ENCODE measurements at places on chromosomes 12 and 14.

- no peak for DNase-seq
These were observed 198.5 kb downstream of the KCNC2 start for GRCh38 chr12:75011120-75011519.

GRCh38 chr12:12975322-12976077, 23.5 kb upstream of the GPRC5D start:
- DNase-seq = peak; percentile 9

- DNase-seq = no peak
These were observed 34.6 kb upstream of the NT5DC3 start for GRCh38 chr12:103875666-103876065.

- no peak for DNase-seq
These were observed 979.0 kb downstream of the TMTC2 start for GRCh38 chr12:83665634-83666218.

- DNase-seq = no peak
These were observed 2.2 kb upstream of the KLRG1 start for GRCh38 chr12:8987163-8987562.

- no peak for DNase-seq
These were observed 163.1 kb downstream of the TTC8 start for GRCh38 chr14:88987516-88987915.

DNA sequence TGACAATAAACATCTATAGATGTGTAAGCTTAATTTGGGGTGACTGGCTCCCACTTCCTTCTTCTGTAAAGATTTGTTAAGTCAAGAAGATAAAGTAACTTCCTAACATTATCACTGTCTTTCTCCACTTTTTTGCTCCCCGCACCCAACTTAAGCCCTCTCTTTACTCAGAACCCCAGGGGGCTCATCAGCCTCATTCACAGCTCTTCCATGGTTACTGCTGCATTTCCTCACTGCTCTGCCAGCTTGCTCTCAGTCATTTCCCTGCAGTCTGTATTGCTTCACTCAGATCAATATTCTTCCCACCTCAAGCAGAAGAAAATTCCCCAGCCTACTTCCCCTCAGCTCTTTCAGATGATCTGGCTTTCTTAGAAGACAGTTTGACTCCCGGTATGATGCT, 102.0 kb downstream of the PIK3C2G start:
- DNase-seq = no peak

DNA sequence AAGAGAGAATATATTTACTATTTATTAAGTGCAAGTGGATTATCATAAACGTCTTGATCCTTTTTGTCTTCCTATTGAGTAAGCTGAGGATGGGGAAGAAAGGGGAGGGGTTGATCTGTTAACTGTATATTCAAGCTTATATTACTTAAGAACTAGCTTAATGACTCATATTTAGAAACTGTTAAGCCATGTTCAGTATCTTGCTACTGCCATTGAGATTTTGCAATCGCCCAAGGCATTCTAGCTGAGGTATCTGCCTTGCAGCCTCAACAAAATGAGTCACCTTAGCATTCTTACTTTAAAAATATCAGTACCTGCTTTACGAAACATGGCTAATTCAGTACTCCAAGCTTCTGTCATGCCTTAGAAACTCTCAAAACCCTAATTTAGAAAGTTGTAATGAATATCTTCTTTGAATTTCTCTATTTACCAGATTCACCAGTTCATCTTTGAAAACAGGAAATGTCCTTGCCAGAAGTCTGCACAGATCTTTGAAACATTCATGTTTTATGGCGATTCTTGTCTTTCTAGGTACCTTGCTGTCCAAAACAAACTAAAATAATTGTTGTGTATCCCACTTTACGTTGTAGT, 76.1 kb downstream of the ALG10B start:
- DNase-seq = no peak

DNA sequence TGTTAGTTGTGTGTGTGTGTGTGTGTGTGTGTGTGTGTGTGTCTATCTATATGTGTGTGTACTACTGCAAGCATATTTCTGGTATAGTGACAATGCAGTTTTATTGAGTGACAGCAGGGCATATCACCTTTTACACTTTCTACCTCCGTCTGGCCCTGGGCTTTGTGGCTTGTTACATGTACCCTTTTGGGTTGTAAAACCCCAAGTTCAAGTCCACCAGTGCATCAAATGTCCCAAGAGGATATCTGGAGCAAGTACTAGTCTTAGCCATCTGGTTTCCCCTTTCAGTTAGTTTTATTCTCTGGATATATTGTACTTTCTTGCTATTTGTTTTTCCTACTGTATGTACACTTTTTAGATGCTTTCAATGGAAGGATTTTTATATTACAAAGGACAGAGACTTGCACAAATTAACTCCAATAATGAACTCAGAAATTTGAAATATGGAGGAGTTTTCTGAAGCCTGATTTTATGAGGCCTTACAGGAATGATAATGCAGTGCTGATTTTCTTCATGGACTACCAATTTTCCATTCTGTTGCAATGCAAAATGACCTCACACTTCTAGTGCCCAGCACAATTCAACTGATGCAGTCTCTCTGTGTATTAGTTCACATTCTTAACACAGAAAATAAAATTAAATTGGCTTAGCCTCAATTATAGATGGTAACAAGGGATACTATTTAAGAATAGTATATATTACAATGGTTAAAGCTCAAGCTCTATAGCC, 29.1 kb downstream of the SLC16A7 start:
- no peak for DNase-seq

GRCh38 chr14:100063314-100063941, 1.8 kb upstream of the EVL start:
- DNase-seq = no peak

DNA sequence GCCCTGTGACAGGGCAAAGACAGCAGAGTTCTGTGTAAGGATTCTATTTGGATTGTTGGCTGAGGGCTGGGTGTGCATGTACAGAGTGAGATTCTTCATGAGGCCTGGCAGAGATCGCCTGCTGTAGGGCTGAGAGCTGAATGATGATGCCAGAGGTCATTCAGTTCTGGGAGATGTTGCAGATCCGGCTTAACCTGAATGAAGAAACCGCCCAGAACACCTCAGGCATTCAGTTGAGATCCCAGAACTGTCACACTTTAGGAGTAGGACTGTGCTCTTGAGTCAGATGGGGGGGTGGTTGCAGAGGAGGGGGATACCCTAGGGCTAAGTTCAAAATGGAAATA, 5.8 kb upstream of the EVL start:
- DNase-seq = no peak

- DNase-seq = no peak
These were observed 14.1 kb upstream of the LRP1-AS start for GRCh38 chr12:57161491-57161890.

DNA sequence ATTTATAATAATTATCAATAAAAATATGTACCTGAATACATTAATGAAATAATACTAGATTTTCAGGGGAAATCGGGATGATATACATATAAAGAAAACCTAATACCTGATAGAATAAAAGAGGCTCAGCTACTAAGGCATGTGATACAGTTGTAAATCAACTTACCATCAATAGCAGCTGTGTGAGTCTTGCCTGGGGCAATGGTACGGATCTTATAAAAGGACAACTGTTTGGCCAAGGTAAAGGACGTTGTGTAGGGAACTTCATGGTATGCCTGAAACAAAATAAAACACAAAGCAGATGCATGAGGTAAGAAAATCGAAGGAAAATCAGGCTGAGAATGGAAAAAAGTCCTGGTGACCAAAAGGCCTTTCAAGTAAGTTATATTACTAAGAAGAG, 25.4 kb downstream of the NEK9 start:
- DNase-seq = no peak

GRCh38 chr12:23368590-23368989, 580.9 kb downstream of the SOX5 start:
- DNase-seq = no peak

GRCh38 chr12:49954863-49955830, 4.6 kb downstream of the AQP2 start:
- no peak for DNase-seq

DNA sequence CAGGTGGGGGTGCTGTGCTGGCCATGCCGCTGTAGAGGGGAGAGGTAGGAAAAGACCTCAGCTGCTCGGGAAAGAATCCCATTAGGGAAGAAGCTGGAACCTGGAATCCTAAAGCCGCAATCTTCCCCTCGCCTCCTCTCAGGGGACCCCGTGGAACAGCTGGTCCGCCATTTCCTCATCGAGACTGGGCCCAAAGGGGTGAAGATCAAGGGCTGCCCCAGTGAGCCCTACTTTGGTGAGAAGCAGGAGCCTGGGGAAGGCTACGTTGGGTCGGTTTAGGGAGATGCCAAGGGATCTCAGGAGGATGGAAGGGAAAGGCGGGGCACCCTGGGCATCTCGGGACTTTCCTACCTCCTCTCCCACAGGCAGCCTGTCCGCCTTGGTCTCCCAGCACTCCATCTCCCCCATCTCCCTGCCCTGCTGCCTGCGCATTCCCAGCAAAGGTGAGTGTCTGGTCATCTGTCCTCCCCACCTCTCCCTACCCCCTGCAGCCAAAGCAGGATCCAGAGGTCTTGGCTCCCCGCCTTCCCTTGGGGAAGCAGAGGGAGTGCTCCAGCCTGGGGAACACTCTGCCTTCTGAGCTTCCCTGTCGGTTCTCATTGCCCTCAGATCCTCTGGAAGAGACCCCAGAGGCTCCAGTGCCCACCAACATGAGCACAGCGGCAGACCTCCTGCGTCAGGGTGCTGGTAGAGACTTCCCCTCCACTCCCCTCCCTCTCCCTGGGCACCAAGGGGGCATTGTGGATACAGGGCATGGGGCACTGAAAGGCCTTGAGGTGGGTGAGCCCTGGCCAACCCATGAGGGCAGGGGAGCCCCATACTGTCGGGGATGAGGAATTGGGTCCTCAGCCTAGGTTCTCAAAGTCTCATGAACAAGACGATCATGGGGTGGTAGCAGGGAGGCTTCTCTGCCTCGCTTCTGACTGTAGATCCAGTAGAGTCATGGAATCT, 12.4 kb downstream of the TNS2 start:
- no peak for DNase-seq

- no peak for DNase-seq
These were observed 845 bp downstream of the GIT2 start for GRCh38 chr12:109995361-109995685.

- DNase-seq = no peak
These were observed 167.2 kb downstream of the CAPZA3 start for GRCh38 chr12:18905134-18905533.

GRCh38 chr12:10362325-10362724, 27.5 kb downstream of the KLRK1 start:
- DNase-seq = no peak

All from GM19239 (cell line).